ENCODE measurements at places on chromosomes 5 and 9.
A peak's percentile ranks its signal among the peaks of the same experiment; 100 is the strongest.

DNA sequence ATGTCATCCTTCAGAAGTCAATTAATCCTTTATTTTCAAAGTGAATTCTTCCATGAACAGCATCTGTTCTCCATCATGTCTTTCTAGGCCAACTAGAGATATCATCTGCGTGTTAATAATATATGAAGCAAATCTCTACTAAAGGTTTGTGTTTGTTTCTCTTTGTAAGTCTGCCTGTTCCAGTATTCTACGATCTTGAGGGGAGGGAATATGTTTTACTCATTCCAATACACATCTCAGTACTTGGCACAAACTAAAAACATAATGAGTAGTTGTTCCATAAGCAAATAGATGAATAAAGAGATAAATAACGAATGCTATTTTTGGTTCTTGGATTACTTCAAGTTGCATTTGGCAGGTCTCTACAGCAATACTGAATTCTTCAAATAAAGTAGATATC lies 470.7 kb upstream of the GRIN3A start:
- DNase-seq = no peak

DNA sequence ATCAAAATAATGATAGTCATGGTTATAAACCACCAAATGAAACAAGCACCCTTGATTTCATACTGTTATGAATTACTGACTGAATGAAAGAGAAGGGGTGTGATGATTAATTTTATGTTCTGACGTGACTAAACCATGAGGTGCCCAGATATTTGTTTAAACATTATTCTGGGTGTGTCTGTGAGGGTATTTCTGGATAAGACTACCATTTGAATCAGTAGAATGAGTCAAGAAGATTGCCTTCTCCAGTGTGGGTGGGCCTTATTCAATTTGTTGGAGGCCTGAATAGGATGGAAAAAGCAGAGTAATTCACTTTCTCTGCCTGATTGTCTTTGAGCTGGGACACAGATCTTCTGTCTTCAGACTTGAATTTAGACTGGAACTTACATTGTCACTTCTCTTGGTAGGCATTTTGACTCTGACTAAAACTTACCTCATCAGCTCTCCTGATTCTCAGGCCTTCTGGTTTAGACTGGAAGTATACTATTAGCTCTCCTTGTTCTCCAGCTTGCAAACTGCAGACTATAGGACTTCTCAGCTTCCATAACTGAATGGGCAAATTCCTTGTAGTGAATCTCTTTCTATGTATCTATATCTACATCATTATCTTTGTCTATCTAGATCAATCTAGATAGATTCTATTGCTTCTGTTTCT lies 321.9 kb upstream of the TARS1 start:
- DNase-seq = no peak

GRCh38 chr9:113597390-113598241 lies 134.1 kb downstream of the RGS3 start:
- DNase-seq = no peak

DNA sequence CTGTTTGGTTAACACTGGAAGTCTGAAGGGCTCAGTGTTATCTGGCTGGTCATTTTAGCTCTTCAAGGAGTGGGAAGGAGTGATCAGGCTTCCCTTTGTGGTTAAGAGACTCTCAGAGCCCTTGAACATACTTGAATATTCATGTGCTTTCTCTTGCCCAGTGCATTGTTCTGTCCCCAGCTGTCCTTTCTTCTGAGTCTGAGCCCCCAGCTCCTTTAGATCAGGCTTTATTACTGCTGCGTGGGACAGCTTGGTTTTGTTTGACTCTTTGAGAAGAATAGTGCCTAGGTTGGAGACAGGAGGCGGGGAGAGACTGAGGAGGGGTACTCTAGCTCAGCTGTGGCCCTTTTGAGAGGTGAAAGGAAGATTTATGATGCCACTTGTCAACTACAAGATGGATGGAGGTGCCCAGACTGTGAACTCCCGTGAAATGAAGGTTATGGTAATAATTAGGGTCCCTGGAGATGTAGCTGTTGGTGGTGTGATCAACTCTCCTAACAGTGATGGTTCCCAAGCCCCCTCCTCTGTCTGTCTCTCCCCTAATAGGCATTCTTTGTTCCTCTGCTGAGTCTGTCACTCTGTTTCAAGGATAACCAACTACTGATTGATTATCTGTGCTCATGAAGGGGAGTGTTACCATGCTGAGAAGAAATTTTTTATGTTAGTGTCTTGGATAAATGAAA lies 83.1 kb upstream of the GLRA1 start:
- no peak for DNase-seq

DNA sequence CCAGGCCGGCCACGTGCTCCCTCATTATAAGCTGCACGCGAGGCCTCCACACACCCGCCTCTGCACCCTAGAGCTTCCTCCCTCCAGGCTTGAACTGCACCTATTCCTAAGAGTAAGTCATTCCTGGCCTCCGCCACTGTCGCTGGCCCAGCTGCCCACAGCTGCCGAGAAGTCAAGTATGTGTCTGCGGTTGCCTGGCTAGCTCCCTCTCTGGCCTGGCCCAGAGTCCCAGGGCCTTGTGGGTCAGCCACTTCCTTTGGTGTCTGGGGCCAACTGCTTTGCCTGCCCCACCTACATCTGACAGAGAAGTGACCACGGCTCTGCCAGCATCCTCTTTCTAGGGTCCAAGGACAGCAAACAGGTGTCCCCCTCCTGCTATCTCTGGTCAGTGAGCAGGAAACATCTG lies 18.3 kb downstream of the ABO start:
- DNase-seq = no peak

DNA sequence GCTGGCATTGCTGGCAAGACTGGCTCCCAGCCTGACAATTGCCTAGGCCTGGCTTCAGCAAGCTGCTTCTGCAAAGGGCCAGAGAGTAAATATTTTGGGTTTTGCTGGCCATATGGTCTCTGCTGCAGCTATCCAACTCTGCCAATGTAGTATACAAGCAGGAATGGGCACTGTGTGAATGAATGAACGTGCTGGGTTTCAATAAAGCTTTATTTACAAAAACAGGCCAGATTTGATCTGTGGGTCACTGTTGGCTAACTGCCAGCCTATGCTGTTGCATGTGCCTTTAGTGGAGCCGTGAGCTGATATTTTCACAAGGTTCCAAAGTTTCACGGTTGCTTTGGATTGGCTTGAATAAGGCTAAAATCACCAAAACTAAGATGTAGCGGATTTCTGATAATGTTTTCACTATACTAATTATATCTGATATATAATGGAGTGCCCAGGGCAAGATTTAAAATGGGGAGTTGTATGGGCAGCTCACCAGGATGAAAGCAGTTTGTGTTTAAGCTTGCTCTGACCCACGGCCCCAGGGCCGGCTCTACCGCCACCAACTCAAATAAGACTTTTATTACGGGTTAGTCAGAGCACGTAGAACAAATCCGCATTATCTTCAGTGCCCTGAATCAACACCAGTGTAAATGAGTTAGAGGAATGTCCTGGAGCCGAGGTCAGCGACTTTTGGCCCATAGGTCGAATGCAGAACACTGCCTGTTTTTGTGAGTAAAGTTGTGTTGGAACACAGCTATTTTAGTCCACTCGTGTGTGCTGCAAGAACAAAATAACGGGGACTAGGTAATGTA lies 98.6 kb upstream of the DAP start:
- no peak for DNase-seq

DNA sequence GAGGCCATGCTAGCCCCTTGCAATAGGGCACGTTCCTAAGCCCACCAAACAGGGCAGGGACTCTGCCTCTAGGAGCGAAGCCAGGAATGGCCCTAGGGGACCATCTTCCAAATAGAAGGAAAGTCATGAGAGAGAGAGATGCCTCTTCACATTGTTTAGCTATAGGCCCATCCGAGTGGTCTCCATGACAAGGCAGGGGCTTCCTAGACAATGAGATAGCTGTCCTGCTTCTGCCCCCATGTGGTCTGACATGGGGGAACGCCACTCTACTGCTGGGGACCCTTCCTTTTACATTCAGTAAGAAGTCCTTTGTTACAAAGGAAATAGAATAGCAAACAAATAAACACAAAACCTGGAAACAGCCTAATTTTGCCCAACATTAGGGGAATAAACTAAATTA lies 17.9 kb upstream of the KIF4B start:
- peak; percentile 4 for DNase-seq

DNA sequence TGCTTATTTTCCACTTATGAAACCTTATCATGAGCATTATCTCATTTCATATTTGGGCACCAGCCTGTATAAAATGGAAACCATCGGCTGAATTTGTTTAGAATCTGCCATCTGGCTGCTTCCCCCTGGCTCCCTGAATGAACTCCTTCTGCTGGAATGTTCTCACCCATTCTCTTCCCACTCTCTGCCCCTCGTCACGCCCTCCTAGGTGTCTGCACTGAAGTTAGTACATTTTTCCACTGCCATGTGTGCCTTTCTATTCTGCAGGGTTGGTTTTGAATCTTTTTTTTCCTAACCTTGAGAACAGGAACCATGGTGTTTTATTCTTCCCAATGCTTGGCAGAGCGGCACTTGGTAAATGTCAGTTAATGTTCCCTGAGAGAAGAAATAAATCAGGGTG lies 359.7 kb downstream of the MLLT3 start:
- DNase-seq = no peak

DNA sequence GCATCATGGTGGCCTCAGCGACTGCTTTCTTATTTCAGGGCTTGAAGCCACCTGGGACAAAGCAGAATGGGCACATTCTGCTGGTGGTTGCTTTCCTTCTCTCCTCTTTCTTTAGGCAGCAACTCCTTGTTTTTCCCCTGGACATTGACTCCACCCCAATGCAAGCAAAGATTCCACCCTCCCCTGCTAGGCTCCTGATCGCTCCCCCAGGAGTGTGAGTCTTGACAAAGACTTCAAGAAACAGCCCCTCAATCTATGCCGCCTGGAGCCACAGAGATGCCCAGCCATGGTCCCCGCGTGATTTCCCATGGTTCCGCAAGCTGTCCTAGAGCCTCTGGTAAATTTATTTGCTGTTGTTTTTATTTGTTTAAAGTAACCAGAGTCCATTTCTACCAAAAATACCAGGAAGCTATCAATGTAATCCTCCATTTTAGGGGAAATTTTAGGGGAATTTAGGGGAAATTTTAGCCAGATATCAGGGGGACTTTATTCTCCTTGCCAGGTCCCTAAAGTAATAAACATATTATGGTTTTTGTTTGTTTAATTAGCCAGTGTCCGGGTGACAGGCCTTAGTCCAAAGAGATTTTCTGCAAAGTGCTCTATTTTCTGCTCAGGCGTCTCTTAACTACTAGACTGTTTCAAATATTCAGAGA lies 2.3 kb downstream of the KCNMB1 start:
- no peak for DNase-seq

Data from Kasumi-1 (cell line).